ENCODE measurements at places on chromosomes 11 and 22. TPM values are rescaled to one million over a fixed set of nuclear protein-coding genes. Genes with fewer than 3 reads are reported as not detected.

Gene HEPN1
- total RNA-seq = not detected

- peaks cover 3% of the 10 kb centered on the region for H3K36me3 ChIP-seq
- H3K27ac ChIP-seq = no peak overlapping the region
- no peak overlapping the region for H3K4me3 ChIP-seq
- H3K27me3 ChIP-seq = peaks cover 8% of the 10 kb centered on the region
Observed at GRCh38 chr22:44450503-44450902, 47.5 kb downstream of the RTL6 start.

GRCh38 chr11:106998916-106999188 is 19.4 kb downstream of the GUCY1A2 start:
- peaks cover 22% of the 10 kb centered on the region for H3K4me1 ChIP-seq
- DNase-seq = no peak
- no peaks in the 10 kb centered on the region for H3K27me3 ChIP-seq
- H3K4me3 ChIP-seq = no peak overlapping the region
- H3K27ac ChIP-seq = no peak overlapping the region

GRCh38 chr11:125348674-125349309 is 147.3 kb downstream of the FEZ1 start:
- H3K4me3 ChIP-seq = no peak overlapping the region
- H3K4me1 ChIP-seq = peaks cover 39% of the 10 kb centered on the region
- H3K36me3 ChIP-seq = no peaks in the 10 kb centered on the region
- DNase-seq = no peak
- H3K27ac ChIP-seq = no peak overlapping the region
- peaks cover 3% of the 10 kb centered on the region for H3K27me3 ChIP-seq

DNA sequence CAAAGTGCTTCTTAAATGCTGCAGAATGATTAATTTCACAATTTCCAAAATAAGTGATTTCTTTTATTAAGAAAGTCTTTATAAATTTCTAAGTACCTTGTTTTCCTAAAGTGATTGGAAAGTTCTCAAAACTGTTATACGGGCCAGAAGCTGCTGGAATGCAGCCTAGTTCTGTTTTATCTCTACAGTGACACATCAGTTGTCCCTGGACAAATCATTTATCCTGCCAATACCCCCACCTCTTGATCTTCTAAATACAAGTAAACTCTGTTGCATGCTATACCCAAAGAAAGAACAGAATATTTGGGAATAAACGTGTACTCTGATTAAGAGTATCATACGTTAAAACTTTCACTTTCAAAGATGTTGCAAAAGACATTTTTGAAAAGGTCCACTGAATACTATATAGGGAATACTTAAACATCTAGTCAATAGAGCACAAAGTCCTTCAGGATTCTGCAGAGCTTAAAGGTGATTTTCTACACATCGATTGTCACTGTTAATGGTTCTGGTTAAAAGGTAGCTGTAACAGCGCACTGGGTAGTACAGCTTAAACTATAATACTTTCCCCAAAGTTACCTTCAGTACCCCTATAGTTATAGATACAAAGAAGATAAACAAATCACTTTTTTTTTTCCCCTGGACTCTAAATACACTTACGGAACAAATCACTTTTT is 92.1 kb upstream of the APOA1 start:
- no peaks in the 10 kb centered on the region for H3K27me3 ChIP-seq
- H3K27ac ChIP-seq = peak overlapping the region; percentile 70
- peaks cover 21% of the 10 kb centered on the region for H3K36me3 ChIP-seq
- no peak overlapping the region for H3K4me3 ChIP-seq
- no peak for DNase-seq
- H3K4me1 ChIP-seq = peaks cover 48% of the 10 kb centered on the region

GRCh38 chr22:31085928-31086327 is 4.8 kb downstream of the SMTN start:
- no peaks in the 10 kb centered on the region for H3K27me3 ChIP-seq
- no peak for DNase-seq
- H3K4me1 ChIP-seq = peaks cover 33% of the 10 kb centered on the region
- peaks cover 2% of the 10 kb centered on the region for H3K36me3 ChIP-seq
- no peak overlapping the region for H3K27ac ChIP-seq

DNA sequence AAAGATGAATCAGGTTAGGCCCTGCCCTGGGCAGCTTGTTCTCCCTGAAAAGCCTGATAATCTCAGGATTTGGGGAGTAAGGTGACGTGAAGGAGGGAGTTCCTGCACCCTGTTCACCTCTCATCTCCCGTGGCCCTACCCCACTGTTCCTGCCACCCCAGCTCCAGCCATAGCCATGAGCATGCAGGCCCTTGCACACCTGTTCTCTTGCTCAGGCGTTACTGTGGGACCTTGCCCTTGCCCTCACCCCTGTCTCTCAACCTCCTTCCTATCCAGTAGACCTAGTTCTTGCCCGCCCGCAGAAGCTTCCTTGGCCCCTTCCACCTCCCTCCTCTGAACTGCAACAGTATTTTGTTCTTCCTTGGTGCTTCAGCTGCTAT is 15.0 kb downstream of the TSKU start:
- peaks cover 10% of the 10 kb centered on the region for H3K4me1 ChIP-seq
- H3K4me3 ChIP-seq = no peak overlapping the region
- DNase-seq = no peak
- peaks cover 2% of the 10 kb centered on the region for H3K36me3 ChIP-seq
- H3K27me3 ChIP-seq = no peaks in the 10 kb centered on the region

- peaks cover 13% of the 10 kb centered on the region for H3K36me3 ChIP-seq
- peaks cover 12% of the 10 kb centered on the region for H3K4me1 ChIP-seq
- peak overlapping the region; percentile 49 for H3K27ac ChIP-seq
- no peaks in the 10 kb centered on the region for H3K27me3 ChIP-seq
- H3K4me3 ChIP-seq = no peak overlapping the region
Observed at GRCh38 chr22:31951194-31952093, 7.1 kb downstream of the YWHAH start.

- peaks cover 25% of the 10 kb centered on the region for H3K27me3 ChIP-seq
- no peaks in the 10 kb centered on the region for H3K36me3 ChIP-seq
- no peak for DNase-seq
- H3K27ac ChIP-seq = peak overlapping the region; percentile 96
- peak overlapping the region; percentile 95 for H3K4me3 ChIP-seq
Observed at GRCh38 chr22:49855251-49855911, 1.7 kb downstream of the ZBED4 start.
